Fibroblast of mammary gland (primary cell): ENCODE measurements at places on chromosomes 7 and 10.

GRCh38 chr10:100006243-100006886 is 3.4 kb downstream of the DNMBP start:
- DNase-seq: peak; percentile 98

DNA sequence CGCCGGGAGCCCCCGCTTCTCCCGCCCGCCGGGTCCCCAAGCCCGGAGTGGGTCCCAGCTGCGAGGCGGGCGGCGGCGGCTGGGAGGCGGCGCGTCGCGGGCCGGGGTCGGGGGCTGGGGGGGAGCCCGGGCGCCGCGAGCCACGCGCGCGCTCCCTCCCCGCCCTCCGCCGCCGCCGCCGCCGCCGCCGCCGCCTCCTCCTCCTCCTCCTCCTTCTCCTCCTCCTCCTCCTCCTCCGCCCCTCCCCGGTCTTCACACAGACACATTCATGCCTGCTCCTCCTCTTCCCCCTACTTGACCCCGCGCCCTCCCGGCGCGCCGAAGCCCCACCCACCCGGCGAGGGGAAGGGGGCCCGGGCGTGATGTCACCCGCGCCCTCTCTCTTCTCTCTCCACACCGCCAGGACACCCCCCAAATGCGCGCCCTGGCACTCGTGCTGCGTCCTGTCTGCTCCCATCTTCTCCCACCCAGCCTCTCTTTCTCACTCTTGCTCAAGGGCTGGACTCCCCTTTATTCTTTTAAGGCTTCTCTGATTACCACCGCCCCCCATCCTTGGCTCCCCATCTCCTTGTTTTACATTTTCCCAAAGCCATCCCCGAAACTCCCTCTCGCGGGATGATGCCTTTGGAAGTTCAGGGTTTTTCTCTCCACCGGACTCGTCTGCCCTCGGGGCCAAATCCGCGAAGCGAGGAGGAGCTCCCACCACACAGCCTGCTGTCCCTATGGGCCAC is 967 bp upstream of the GLI3 start:
- DNase-seq: peak; percentile 63

- no peak for DNase-seq
Measured at GRCh38 chr10:21084700-21085099, 187.6 kb upstream of the NEBL start.

DNA sequence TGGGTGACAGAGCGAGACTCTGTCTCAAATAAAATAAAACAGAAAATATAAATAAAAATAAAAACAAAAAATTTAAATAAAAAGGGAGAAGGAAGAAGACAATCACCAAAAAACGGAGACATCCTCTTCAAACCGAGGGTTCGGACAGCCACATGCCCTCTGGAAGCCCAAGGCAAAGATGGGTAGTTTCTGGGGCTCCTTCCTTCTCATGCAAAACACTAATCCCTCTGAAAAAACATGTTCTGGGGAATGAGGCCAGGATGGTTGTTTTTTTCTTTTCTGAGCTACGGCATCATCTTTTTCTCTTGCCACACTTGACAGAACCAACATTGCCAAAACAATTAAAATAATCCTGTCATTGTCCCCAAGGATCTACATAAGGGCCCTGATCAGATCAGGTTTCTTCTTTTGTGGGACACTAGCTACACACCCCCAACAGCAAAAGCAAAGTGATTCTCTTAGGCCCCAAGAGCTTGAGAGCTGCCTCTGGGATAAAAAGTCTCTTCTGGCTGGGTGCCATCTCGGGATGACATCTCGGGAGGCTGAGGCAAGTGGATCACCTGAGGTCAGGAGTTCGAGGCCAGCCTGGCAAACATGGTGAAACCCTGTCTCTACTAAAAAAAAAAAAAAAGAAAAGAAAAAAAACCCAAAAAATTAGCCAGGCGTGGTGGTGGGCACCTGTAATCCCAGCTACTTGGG is 14.2 kb upstream of the POR start:
- no peak for DNase-seq

DNA sequence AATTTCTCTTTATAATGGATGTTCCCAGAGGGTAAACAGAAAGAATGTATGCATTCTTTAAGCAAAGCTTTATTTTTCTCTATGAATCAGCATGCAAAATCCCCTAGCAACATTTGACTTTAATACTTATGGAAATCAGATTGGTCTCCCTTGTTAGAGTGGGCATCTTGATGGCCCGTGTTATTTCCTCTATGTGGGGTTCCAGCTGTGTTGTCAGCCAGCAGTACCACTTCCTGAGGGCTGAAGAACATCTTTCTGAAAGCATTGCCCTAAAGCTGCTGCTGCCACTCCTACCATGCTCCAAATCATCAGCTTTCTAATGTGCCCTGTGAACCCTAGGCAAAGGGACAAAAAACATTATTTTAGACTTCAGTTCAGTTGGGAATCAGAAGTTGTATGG is 70.4 kb upstream of the HECTD2 start:
- DNase-seq: no peak

- peak; percentile 37 for DNase-seq
Measured at GRCh38 chr10:88702848-88703597, 3.0 kb upstream of the LIPK start.

- no peak for DNase-seq
Measured at GRCh38 chr7:29413626-29414136, 150.0 kb upstream of the PRR15 start.

- peak; percentile 51 for DNase-seq
Measured at GRCh38 chr10:126272526-126272925, 115.8 kb downstream of the ADAM12 start.

DNA sequence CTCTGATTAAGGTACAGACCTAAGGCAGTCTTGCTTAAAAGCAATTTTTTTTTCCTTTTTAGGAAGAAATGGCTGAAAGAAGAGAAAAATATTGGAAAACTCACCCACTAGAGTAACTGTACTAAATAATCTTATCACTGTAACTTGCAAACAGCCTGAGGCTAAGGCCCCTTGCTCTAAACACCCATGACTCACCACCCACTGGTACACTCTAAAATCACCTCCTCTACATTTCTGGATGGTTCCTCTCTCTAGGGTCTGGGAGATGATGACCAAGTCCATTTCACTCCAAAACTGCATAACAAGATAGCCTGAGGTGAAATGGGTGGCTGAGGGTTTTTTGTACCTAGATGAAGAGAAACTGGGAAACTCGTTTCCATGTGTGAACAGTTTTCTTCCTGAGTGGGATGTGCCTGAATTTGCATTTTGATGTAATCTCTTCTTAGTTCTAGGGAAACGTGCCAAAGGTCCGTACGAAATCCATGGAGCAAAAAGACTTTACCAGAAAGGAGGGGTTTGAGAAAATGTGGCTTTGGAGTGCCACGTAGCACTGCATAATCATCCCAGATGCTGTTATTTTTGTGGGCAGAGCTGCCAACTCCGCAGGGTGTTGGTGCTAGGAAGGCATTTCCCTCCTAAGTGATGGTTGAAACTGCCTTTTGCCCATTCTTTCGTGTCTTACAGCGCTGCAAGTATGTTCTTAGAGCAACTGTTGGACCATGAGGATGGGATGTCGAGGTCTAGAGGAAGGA is 113.5 kb upstream of the C10orf90 start:
- DNase-seq: no peak

DNA sequence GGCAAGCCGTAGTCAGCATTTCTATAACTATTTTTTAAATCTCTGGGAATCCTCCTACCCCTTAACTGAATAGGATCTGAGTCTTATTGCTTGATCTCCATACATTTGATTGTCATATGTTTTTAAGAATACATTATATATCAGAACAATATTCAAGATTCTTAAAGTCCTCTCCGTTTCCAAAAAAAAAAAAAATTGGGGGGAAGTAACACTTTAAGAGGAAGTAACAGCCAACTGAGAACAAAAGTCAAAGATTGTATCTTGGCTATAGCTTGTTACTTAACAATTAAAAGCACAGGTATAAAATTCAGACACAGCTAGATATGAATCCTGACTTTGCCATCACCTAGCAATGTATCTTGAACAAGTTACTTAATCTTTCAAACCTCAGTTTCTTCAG is 169.9 kb upstream of the ADO start:
- no peak for DNase-seq

DNA sequence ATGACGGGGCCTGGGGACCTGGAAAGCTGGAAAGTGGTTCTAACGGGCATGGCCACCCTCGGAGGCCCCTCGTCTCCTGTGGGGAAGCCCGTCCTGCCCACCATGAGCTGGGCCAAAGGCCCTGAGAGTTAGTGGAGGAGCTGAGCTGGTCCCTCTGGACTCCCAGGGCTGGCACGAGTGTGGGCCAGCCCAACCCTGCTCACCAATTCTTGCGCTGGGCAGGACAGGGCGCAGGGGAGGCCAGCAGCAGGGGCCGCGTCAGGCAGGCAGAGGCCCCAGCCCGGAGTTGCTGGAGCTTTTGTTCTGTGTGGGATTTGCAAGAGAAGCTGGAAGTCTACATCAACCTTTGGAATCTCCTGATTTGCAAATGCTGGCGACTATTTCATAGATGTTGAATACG is 29.8 kb downstream of the UNCX start:
- DNase-seq: no peak

DNA sequence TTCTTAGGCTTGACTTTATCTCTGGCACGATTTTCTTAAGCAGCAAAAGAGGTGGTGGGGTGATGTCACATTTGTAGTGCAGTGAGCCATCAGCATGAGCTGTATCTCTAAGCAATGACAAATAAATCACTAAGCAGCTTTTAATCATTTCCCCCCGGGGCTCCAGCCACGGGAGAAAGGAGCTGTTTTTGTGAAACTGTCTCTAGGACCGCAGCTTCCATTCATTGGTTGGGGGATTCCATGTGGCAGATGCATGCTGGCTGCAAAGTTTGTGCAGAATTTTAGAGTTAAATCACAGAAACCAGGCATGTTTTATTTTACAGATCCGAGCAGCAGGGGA is 464 bp downstream of the KIAA1217 start:
- DNase-seq: peak; percentile 81

DNA sequence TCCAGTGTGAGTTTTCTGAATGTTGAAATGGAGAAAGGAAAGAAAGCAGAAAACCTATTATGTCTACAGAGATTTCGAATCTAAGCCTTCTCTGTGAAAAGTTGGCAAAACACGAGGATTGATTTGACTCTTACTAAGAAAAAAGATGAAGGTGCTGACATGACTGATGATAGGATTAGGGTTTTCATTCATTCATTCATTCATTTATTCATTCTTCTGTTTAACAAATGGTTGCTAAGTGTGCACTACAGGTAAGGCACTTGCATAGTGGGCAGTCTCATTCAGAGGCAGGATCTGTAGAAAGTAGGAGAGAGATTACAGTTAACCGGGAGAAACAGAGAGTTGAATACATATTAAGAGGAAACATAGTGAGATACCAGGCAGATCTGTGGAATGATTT is 137.1 kb downstream of the ZNF365 start:
- DNase-seq: no peak

DNA sequence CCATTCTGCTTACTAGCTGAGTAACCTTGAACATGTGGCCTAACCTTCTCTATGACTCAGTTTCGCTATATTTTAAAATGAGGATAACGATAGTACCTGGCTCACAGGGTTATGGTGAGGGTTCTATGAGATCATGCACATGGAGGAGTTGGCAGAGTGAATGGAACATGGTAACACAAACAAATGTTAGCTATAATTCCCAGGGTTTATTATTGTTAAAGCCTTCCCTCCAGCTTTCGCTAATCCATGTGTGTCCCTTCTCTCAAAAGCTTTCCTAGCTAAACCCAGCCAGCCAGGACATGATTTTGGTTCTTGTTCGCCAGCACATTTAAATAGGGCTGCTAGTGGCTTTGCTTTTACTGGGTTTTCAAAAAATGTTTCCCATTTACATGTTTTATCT is 361.0 kb upstream of the NFE2L3 start:
- no peak for DNase-seq
